ENCODE measurements at places on chromosomes 11 and 22.

DNA sequence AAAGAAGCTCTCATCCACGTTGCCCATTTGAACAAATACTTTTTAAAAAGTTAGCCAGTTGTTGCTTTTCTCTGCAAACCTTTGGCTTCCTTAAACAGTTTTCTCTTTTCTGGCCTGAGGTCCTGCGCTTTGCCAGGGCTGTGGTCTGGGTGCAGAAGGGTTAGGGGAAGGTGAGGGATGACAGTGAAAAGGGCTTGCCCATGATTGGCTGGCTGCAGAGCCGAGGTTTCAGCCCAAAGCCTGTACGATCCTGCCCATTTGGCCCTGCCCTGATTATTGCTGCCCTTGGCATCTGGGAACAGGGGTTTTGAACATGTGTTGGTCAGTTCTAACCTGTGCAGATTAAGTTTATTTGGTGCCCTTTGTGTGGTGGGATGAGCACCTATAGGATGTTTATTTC lies 1.5 kb downstream of the INCENP start:
- DNase-seq: no peak

- no peak for DNase-seq
These were observed 90.5 kb upstream of the XKR3 start for GRCh38 chr22:16915701-16916100.

- no peak for DNase-seq
These were observed 47.2 kb upstream of the ADA2 start for GRCh38 chr22:17266251-17266971.

DNA sequence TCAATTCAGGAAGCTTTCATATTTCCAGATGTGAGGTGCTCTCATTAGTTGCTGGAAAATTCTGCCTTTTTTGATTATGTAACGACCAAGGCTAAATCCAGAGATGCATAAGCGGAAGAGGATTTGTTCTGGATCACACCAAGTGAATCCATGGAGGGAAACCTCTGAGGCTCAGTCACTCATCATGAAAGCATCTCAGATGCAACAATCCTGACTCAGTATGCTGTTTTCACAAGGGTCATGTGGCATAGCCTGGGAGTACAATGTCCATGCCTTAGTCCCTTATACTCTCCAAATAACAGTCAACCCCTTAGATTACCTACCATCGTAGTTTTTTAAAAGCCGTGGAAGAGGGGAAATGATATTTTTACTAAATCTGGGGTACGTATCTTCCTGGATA lies 445.6 kb downstream of the NTM start:
- DNase-seq: no peak

GRCh38 chr11:10891151-10891720 lies 33.4 kb upstream of the ZBED5 start:
- DNase-seq: no peak

DNA sequence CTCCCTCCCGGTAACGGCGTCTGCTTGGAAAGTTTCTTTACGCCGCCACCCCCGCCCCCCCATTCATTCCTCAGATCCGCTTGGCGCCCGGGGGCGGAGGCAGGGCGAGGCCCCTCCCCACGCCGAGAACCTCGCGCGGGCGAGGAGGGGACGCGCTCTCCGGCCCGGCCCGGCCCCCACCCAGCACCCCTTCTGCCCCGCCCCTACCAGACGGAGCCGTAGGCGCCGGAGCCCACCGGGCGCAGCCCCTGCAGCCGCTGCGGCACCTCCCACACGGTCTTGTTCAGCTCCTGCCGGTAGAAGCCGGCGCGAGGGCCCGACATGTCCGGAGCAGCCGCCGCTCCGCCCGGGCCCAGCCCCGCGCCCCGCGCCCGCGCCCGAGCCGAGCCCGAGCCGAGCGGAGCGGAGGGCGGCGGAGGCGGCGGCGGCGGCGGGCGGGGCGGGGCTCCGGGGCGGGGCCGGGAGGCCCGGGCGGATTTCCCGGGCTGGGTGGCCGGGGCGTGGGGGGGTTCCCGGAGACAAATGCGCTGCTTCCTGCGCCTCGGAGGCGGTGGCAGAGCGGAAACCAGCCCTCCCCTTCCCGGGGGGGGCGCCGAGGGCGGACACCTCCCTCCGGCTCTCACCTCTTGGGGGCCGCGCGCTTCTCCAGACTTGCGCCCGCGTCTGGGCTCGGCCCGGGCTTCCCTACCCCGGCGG lies at the start of gene MAPK11:
MAPK11 (minus strand) TSS at position 411 of the 696 bp plus-strand sequence; CDS start at position 323, 88 bp downstream.
- peak; percentile 55 for DNase-seq

DNA sequence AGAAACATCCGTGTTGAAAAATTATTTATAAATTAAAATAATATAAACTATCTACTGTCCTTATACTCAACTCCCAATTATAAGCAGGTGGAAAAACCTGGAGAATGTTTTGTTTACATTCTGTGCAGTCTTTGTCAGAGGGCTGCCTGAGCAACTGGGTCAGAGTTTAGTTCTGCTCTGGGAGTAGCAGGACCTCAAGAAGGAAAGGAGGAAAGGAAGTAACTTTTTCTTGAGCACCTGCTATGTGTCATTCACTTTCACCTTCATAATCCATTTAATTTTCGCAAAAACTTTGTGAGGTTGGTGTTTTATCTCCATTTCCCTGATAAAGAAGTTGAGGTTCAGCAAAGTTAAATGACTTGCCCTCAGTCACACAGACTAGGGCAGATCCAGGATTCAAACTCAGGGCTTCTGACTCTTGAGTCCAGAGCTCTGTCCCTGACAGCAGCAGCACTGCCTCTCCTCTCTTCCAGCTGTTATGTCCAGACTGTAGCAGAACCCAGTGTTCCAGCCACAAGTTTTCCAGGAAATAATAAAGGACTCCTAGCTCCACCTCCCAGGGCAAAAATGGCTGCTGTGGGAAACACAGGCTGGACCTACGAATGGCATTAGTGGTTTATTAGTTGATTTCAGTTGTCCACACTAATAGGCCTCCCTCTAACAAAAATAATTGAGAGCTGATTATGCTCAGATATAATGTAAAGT lies 6.4 kb downstream of the CD3E start:
- no peak for DNase-seq

GRCh38 chr22:47201996-47202818 lies 439.8 kb downstream of the TBC1D22A start:
- no peak for DNase-seq

GRCh38 chr11:1830322-1831223 lies 4.2 kb upstream of the SYT8 start:
- DNase-seq: no peak

DNA sequence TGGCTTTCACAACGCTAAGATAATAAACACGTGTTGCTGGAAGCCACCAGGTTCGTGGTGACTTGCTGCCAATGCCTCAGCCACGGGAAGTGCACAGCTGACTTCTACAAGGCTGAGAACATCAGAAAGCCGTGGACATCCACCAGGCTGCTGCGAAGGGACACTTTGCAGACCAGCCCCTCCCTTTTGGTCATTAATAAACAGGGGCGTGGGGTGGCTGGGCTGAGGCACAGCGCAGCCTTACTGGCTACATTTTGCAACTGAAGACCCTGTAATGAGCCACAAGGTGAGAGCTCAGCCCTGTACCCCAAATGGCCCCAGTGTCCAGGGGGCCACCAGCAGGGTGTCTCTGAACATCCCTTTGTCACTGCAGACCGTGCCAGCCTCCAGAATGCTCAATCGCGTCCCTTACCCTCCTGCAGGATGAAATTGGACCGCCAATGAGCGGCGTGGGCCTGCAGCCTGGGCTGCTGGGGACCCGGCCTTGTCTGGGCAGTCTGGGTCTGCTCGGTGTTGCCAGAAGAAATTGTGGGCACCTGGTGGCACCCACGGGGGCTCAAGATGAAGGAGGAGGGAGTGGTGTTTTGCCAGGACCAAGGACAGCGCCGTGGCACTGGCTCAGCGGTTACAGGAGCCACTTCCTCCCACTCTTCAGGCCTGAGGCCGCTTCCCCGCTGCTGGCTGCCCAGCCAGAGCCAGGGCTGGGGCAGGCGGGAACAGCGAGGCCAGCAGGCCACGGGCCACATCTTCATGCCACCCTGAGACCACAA lies 181.9 kb downstream of the CTTN start:
- no peak for DNase-seq

GRCh38 chr11:13335319-13335718 lies 57.7 kb downstream of the BMAL1 start:
- peak; percentile 76 for DNase-seq

- DNase-seq: no peak
These were observed 557.9 kb upstream of the ANO5 start for GRCh38 chr11:21634956-21635355.

DNA sequence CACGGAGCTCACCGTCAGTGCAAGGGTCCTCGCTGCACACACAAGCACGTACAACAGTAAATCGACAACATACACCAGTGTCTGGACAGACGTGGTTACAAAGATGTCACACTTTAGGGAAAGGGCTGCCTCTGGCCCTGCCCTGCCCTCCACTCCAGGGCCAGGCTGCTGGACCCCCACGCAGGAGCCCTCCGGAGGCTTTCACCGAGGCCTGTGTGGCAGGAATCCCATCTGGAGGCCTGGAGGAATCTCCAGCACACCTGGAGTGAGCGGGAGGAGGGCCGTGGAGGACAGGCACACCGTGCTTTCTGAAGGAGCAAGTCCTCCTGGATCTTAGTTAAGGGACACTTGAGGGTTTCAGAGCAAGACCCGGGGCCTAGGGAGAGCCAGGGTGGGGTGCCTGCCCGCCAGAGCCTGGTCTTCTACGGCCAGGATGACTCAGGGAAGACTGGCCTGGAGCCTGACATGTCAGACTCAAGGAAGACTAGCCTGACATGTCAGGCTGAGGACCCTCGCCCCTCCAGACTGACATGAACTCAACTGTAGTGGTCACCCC lies 2.1 kb upstream of the PIM3 start:
- no peak for DNase-seq

GRCh38 chr11:62727872-62728170 lies 465 bp upstream of the TTC9C start:
- peak; percentile 99 for DNase-seq

DNA sequence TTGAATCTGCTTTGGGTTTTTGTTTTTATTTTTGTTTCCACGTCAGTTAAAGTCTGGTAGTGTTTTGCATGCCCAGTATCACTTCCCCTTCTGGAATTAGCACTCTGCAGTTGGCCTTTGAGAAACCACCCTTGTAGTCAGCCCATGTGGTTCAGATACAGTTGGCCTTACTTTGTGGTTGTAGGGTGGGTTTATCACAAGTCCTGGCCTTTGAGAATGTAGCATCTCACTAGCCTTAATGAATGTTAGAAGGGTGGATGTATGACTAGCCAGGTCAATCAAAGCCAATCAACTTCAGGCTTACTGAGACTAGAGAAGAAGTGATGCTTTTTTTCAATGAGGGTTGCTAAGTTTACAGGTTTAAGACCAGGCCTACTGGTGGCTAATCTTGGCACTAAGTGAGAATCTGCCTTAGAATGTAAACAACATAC lies 19.8 kb downstream of the ARL14EP start:
- no peak for DNase-seq

GRCh38 chr11:40302669-40303068 lies 1156.8 kb downstream of the LRRC4C start:
- peak; percentile 8 for DNase-seq

- peak; percentile 13 for DNase-seq
These were observed 7.5 kb downstream of the ELMOD1 start for GRCh38 chr11:107598225-107599139.

DNA sequence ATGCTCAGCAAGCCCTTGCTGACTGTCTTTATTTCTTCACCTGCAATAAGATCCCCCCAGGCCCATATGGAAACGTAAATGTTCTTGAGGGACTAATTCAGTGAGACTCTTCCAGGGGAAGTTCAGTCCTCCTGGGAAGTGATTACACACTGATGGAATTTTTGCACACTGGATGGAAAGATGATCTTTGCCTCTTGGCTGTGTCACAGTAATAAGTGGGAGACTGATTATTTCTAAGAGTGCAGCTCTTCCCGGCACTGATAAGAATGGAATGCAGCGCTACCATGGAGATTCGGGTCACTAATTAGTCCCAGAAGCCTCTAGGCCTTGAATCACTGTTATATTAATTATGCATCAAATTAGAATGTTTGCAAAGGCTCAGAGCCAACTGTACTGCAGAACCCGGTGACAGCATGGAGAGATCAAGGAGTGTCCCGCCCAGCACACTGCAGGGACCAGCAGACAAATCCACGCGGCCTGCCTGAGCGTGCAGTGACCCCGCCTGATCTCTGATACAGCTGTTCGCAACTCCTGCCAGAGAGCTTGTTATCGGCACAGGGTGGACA lies 178.3 kb downstream of the SNX19 start:
- peak; percentile 93 for DNase-seq

DNA sequence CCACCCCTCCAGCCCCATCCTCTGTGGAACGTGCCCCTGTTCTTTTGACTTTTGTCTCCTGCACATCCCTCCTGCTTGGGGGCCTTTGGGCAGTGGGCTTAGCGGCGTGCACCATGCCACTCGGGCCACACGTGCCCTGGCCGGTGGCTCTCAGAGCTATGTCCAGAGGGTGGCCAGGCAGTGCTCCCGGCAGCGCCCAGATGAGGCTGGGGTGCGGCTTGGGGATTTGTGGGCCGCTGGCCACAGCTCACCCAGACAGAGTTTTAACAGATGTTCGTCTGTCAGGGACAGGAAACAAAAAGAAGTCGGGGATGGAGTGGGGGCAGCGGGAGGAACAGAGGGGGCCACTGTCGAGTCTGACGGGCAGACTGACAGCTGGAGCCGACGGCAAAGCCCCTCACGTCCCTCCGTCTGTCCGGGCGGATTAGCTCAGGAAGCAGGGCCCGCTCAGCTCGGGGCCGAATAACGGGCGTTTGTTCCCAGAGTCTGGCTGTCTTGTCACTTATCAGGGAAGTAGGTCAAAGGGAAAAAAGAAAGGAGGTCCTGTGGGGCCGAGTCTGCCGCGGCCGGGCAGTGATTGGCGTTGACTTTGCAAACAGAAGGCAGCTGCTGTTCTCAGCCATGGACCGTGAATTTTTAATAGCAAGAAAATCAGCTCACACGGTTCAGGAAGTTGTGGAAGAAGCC lies 61.6 kb downstream of the LRP5 start:
- DNase-seq: no peak

- DNase-seq: no peak
These were observed 50.2 kb downstream of the APOL3 start for GRCh38 chr22:36110306-36110881.

DNA sequence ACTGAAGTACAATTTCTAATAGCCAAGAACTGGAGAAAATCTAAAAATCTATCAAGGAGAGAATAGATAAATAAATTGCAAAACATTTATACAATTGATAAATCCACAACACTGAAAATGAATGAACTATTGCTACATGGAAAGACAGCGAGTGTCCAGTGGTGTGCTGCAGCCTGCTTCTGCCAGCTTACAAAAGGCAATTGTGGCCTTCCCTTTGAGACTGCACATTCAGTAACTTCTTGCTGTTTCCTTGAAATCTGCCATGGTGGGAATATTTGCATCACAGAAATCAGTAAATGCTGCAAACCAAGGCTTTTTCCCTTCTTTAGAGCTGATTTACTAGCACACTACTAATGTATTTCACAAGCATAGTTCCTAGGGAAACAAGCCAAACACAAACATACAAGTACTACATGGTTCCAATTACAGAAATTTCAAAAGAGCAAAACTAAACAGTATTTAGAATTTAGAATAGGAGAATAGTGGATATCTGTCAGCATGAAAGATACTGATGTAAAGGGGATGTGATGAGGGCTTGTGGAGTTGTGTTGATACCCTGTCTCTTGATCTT lies 76.9 kb upstream of the TRIM77 start:
- no peak for DNase-seq

DNA sequence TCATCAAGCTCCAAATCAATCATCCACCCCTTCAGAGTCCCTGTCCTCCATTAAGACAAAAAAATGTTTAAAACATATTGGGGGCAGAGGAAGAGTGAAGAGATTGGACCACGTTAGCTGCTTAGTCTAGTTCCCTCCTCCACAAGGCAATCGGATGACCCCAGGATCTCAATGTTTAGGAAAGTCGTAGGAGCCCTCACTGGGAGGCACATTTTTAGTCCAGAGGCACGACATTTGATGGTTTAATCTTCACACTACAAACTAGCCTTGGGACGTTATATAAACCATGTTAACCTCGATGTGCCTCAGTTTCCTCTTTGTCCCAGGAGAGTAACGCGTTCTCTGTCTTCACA lies 588 bp upstream of the FAT3 start:
- DNase-seq: no peak
